ENCODE measurements at places on chromosomes 11 and 22.

DNA sequence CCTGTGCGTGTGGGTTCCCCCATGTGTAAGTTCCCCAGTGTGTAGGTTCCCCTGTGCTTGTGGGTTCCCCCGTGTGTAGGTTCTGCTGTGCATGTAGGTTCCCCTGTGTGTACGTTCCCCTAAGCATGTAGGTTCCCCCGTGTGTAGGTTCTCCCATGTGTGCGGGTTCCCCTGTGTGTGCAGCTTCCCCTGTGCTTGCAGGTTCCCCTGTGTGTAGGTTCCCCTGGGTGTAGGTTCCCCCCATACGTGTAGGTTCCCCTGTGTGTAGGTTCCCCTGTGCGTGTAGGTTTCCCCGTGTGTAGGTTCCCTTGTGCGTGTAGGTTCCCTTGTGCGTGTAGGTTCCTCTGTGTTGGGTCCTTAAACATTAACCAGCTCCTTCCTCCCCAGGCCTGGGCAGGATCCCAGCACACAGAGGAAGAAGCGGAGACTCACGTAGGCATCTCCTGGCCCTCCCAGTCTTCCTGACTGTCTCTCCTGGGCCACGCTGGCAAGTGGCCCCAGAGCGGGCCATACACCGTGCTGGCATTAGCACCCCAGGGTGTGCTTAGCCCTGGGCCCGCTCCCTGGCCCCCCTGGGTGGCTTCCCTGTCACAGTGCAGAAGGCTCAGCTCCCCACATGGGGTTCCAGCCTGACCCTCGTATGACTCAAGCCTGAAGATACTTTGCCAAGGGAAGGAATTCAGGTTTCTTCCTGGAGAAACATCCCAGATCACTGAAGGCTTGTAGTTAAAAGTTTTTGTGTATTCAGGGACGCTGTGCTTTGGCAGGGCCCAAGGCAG lies 2.8 kb upstream of the GRAMD4 start:
- DNase-seq: no peak

GRCh38 chr11:86108890-86109638 lies 40.2 kb upstream of the PICALM start:
- DNase-seq: no peak

GRCh38 chr11:8566613-8567210 lies 27.3 kb downstream of the STK33 start:
- no peak for DNase-seq

GRCh38 chr11:135037828-135038227 lies 625.8 kb upstream of the B3GAT1 start:
- DNase-seq: no peak

DNA sequence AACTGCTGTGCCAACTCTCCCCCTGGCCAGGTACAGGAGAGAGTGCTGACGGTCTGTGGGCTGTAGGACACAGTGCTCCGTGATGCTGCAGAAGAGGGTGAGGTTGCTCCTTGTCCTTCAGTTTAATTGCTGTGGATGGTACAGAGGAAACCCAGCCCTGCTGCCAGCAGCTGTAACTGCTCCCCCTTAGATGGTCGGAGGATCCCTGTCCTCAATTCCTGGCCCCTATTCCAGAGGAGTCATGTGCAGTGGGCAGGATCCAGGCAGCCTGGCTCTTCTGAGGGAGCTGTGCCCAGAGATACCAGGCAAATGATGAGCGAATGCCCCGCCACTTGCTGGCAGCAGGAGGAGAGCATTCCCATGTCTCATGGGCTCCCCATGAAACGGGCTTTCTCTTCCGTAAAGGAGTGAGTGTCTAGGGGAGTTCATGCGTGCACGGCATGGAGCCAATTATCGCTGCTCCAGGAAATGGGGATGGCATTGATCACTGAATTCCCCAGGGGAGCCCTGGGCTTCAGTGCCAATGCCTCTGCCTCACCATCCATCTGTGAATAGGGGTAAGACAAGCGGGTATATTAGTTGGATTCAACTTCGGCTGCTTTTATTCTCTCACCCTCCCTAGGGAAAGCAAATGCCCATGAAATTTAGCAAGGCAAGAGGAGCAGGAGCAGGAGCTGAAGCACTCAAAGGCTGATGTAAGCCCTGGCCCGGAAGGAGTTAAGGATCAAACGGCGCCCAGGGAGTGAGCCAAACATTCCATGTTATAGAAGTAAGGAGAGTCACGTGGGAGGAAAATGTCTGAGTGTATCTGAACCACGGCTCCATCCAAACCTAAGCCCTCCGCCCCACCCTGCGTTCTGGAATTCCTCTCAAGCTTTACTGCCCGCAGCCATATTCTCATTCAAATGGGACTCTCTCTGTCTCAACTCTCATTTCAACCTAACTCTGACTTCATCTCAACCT lies 51.0 kb upstream of the CSNK2A3 start:
- no peak for DNase-seq

- no peak for DNase-seq
Observed at GRCh38 chr11:9893474-9893873, 229.6 kb downstream of the SWAP70 start.

DNA sequence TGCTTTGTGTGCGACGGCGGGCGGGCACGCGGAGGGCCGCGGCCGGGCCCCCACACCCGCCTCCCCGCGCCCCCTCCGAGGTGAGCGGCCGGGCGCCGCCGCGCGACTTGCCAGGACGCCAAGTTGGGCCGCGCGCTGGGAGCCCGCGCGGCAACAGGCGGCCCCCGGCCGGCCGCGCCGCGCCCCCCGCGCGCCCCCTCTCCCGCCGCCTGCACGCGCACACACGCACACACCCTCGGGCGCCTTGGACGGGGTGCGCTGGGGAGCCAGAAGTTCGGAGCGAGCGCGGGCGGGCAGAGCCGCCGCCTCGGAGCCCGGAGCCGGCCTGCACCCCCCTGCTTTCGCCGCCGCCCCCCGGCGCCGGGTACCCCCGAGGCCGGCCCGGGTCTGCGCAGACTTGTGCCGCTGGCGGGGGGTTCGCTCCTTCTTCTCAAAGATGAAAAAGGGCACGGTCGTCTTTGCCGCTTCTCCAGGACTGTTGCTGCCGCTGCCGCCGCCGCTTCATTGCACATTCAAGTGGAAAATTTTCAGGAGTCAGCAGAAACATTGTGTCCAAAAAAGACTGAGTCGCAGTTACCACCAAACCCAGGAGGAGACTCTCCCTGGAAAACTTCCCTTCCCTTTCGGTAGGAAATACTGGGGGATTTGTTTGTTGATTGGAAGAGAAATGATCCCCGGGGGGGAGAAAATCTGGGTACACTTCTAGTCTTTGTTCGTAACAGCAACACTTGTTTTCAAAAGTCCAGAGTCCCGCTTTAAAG lies 895 bp downstream of the TEAD1 start:
- no peak for DNase-seq

DNA sequence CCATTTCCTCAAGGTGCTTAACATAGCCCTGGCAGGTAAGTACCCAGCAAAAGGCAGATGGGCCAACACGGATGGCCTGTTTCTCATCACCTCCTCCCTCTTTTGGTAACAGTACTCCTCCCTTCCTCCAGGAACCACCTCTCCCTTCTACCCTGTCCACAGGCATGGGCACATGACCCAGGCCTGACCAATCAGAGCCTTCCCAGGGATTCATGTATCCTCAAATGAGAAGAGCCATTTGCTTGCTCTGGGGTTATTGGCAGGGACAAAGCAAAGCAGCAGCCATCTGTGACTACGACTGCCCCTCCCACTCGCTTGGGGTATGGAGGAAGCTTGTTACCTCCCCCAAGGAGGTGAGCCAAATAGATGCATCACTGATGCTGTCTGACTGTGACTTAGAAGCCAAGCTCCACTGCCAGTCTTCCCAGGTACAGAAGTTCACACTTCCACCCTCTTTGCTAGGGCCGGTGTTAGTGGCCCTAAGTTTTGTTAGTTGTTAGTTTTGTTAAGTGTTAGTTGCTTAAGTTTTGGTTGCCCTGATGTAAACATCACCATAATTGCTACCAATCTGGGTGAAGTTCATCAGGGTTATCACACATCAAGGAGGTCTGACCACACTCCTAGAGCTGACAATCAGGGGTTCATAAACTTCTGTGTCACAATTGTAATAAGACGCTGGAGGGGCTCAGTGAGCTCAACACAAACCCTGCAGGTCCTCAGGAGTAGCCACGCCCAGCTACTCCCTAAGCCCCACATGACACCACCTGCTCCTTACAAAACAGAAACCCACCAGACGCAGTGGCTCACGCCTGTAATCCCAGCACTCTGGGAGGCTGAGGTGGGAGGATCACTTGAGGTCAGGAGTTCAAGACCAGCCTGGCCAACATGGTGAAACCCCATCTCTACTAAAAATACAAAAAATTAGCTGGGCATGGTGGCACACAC lies 57.3 kb downstream of the ARFGAP3 start:
- DNase-seq: no peak

- no peak for DNase-seq
Observed at GRCh38 chr22:36587289-36588154, 58.6 kb upstream of the EIF3D start.

DNA sequence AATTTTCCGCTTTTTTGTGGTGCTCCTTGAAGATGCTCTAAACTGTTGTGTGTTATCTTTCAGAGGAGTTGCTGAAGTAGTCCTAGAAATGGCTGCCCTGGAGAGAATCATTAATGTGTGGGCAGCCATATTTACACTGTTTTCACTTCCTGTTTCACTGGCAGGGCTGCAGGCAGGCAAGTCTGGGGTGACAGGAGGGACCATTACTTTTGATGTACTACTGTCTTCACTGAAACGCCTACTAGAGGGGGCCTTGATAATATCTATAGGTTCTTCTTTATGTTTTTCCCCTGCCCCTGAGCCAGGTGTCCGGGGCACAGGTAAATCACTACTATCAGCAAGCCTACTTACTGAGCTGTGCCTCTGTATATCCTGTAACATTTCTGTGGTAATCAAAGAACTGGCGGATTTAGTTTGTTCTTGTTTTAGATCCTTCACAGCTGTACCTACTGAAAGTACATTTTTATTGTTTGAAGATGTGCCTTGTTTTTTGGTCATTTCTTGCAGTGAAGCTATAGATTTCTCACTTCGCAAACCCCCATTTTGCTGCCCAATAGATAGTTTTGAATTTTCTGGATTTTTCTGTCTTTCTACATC lies 39.7 kb downstream of the ACAT1 start:
- DNase-seq: no peak

GRCh38 chr22:21861851-21862250 lies 5.6 kb downstream of the MAPK1 start:
- DNase-seq: no peak

DNA sequence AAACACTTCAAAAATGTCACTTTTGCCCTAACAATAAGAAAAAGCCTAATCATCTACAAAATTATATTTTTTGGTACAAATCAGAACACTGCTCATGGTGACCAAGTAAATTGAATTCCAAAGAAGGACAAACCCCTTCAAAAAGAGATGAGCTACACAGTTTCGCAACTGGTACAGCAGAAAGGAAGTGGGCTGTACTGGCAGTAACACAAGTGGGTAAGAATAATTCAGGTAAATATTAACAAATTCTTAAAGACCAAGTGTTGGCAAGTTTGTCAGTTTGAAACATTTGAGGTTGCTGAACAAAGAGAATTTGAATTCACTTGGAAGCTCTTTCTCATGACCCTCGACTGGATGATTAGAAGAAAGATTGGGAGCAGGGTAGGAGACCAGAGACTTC lies 35.5 kb downstream of the MSANTD4 start:
- no peak for DNase-seq

DNA sequence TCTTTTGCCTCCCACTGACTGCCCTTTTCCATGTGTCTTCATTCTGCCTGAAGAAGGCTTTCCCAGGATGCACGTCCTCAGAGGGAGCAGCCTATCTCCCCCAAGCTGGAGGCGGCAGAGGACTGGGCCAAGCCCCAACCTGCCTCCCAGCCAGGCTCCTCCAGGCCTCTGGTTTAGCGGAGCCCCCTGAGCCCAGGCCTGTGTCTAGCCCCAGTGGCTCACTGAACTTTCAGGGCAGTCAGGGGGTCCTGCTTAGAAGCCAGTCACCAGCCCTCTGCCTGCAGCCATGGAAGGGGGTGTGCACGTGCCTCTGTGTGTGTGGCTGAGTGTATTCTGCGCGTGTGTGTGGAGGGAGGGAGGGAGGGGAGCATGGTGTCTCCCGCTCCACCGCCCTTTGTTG lies 10.4 kb upstream of the GRK2 start:
- DNase-seq: no peak

DNA sequence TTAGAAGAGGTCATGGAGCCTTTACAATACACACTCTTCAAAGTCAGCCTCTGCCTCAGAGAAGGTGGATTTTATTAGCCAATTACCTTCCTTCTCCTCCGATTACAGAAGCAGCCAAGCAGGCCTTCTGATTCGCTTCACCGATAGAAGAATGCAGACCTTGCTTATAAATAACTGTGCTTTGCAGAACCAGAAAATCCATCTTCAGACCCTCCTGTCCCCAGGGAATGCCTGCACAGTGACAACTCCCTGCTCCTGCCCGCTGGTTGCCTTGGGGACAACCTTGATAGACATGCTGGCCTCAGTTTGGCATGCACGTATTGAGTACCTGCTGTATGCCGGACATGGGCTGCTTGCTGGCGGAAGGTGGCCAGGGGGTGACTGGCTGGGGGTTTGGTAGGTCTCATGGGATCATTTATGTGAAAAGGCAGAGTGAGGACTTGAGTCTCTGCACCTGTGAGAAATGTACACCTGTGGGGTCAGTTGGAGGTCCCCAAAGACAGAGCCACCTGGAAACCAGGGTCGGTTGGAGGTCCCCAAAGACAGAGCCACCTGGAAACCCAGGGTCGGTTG lies 1238.7 kb downstream of the BRD1 start:
- no peak for DNase-seq

DNA sequence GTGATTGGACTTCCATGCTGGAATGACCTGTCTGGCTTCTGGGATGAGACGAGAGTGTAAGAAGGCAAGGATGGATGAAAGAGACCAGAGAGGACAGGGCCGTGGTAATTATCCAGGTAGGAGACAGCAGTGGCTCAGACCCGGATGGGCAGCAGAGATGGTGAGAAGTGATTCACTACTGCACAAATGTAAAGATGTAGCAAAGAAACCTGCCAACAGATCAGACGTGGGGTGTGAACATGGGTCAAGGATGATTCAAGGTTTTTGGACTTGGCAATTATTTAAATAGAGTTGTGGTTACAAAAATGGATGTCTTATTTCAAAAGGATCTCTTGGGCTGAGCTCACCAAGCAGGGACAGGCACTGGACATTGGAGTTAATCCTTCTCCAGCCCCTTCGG lies 32.7 kb downstream of the RIBC2 start:
- no peak for DNase-seq

DNA sequence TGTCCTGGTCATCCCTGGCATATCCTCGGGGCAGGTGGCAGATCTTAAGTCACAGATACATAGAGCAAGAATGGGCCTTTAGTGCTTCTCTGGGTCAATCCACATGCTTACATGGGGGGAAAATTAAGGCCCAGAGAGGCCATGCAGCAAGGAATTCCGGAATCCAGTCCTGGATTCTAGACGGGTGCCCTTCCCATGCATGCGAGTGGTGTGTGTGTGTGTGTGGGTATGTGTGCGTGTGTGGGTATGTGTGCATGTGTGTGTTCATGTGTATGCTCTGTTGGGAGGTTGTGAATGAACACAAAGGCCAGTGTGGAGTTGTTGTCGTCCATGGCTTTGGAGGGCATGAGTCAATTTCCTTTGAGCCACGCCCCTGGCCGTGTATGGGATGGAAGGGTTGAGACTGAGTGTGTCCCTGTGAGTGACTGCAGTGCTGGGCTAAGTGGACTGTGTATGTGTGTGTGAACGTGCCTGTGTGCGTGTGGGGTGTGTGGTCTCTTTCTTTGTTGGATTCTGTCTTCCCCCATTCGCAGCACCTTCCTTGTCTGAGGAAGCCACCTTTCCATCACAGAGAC lies 33.4 kb upstream of the EIF3D start:
- DNase-seq: no peak

Measured in cortex of kidney (tissue), 1 donor.